ENCODE measurements at places on chromosomes 5 and 9. TPM values are rescaled to one million over a fixed set of nuclear protein-coding genes. Genes with fewer than 3 reads are reported as not detected.

- H3K27me3 ChIP-seq: no peaks in the 10 kb centered on the region
- DNase-seq: no peak
- H3K4me1 ChIP-seq: no peaks in the 10 kb centered on the region
- H3K27ac ChIP-seq: no peak overlapping the region
- no peak overlapping the region for H3K4me3 ChIP-seq
Observed at GRCh38 chr9:137836831-137837241, 40.7 kb upstream of the CACNA1B start.

- H3K36me3 ChIP-seq: no peaks in the 10 kb centered on the region
Observed at GRCh38 chr5:130400091-130400490, 495.8 kb downstream of the CHSY3 start.

DNA sequence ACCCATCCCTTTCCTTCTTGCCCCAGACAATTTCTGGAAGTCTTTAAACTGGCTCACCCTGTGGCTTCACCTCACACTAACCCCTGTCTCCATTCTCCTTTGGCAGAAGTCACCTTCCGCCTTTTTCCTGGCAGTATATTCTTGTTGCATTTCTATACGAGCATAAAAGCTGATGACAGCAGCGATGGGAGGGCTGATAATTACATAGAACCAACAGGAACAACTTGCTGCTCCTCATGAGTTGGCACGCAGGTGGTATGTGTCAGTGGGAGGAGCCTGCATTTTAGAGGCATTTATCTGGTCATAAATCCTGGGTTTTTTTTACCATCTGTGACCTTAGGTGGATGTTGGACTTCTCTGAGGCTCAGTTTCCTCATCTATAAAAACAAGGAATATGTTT is 61.4 kb upstream of the CKMT2 start:
- no peaks in the 10 kb centered on the region for H3K36me3 ChIP-seq
- no peak overlapping the region for H3K4me3 ChIP-seq
- H3K27ac ChIP-seq: no peak overlapping the region
- no peak for DNase-seq
- H3K27me3 ChIP-seq: no peaks in the 10 kb centered on the region
- no peaks in the 10 kb centered on the region for H3K4me1 ChIP-seq

C9orf57 gene
- total RNA-seq: not detected

DNA sequence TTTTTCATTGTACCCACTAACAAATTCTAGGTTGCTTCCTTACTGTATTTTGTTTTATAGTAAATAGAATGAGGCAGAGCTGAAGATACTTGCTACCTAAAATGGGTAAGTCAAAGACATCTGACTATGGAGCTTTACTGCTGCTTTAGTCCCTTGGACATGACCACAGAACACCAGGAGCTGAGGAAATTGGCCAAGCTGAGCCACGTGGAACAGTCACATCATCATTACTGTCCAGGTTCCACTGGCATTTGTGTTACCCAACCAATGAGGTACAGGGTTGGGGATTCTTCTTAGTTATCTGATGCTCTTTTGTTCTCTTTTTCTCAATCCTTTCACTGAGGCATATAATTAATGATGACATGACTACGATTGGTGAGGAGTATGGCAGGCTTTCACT is 47.1 kb downstream of the SSBP2 start:
- no peaks in the 10 kb centered on the region for H3K36me3 ChIP-seq
- no peak overlapping the region for H3K4me3 ChIP-seq
- no peaks in the 10 kb centered on the region for H3K27me3 ChIP-seq
- DNase-seq: no peak
- no peak overlapping the region for H3K27ac ChIP-seq

AK6 gene
- total RNA-seq: 65.2 TPM

DNA sequence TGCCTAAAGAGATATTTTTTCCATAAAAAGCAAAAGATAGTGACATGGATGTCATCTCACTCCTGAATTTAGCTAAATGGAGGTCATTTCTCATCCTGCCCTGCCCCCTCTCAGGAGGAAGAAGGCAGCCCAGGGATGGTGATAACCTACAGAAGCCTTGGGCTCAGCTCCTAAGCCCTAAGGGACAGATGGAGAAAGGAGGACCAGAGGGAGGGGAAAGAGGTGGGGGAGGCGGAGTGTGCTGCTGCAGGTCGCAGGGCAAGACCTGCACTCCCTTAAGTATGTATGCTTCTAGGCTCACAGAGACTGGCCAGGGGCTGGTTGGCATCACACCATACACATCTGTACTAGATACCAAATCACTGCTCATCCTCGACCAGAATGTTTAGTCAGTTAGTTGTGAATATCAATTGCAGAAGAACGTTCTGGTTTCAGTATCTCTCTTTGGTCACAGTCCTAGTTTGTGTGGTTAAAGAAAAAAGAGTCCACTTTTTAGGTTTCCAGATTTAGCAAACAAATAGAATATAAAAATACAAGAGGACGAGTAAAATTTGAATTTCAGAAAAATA is 18.4 kb upstream of the CDKN2AIPNL start:
- H3K27me3 ChIP-seq: no peaks in the 10 kb centered on the region
- H3K4me1 ChIP-seq: peaks cover 15% of the 10 kb centered on the region
- no peak for DNase-seq
- H3K27ac ChIP-seq: no peak overlapping the region

GRCh38 chr5:107619781-107620180 is 51.0 kb downstream of the EFNA5 start:
- H3K27me3 ChIP-seq: no peaks in the 10 kb centered on the region
- H3K4me1 ChIP-seq: peaks cover 9% of the 10 kb centered on the region
- H3K36me3 ChIP-seq: no peaks in the 10 kb centered on the region
- no peak overlapping the region for H3K27ac ChIP-seq
- no peak overlapping the region for H3K4me3 ChIP-seq
- DNase-seq: no peak

DNA sequence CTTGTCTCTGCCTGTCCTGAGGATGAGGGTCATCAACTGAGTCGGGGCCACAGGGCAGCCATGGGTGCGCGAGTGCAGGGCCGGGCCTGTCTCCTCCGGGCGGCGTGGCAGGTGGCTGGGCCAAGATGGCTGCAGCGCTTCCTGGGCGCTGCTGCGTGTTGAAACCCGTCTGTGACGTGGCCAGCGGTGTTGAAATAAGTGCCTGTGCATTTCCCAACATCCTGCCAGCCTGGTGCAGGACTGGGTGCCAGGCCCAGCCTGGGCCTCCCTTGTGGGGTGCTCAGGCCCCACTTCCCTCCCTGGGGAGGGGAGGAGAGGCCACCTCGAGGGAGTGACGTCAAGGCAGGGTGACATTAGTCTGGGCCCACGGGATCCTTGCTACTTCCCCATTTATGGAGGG is 45.5 kb downstream of the RXRA start:
- no peak for DNase-seq
- H3K27ac ChIP-seq: 0 out of 2 replicates have a peak overlapping the region, but pooled peaks have one; percentile 74
- no peaks in the 10 kb centered on the region for H3K27me3 ChIP-seq

GRCh38 chr5:34516686-34517085 is 139.4 kb upstream of the RAI14 start:
- H3K4me1 ChIP-seq: peaks cover 8% of the 10 kb centered on the region
- no peak overlapping the region for H3K27ac ChIP-seq
- H3K27me3 ChIP-seq: no peaks in the 10 kb centered on the region
- no peak for DNase-seq
- no peak overlapping the region for H3K4me3 ChIP-seq

Measured in SJSA1 (cell line).